ENCODE measurements at places on chromosomes 3 and 15. TPM values are rescaled to one million over a fixed set of nuclear protein-coding genes. Genes with fewer than 3 reads are reported as not detected.

BSN gene
- total RNA-seq = under 0.01 TPM

IL17RB gene
- not detected for total RNA-seq

TRIM42 gene
- not detected for total RNA-seq

ZFAND6 gene
- 153 TPM for total RNA-seq

UBE2E2 gene
- 28.0 TPM for total RNA-seq

IGDCC3 gene
- total RNA-seq = not detected

FBXL22 gene
- 0.09 TPM for total RNA-seq

ZMYND10 gene
- 0.05 TPM for total RNA-seq

OTOL1 gene
- total RNA-seq = not detected

IDH2 gene
- 127 TPM for total RNA-seq

SNX22 gene
- 0.23 TPM for total RNA-seq

MESP1 gene
- 0.14 TPM for total RNA-seq

DCBLD2 gene
- total RNA-seq = 19.6 TPM

CPN2 gene
- total RNA-seq = not detected

CLRN1 gene
- not detected for total RNA-seq

PRKCI gene
- total RNA-seq = 32.8 TPM

SPRED1 gene
- total RNA-seq = 15.8 TPM

ATP2B2 gene
- total RNA-seq = not detected

TMC3 gene
- 0.05 TPM for total RNA-seq

MB21D2 gene
- total RNA-seq = 3.9 TPM

RAB8B gene
- 95.7 TPM for total RNA-seq

CACNA1D gene
- total RNA-seq = not detected

IL16 gene
- 3.6 TPM for total RNA-seq

RABL3 gene
- 19.9 TPM for total RNA-seq

BNC1 gene
- total RNA-seq = 0.85 TPM

CCDC80 gene
- total RNA-seq = 8.5 TPM

MASP1 gene
- 2.3 TPM for total RNA-seq

REC114 gene
- total RNA-seq = not detected

MYRIP gene
- 30.0 TPM for total RNA-seq

GYG1 gene
- 38.6 TPM for total RNA-seq

KLHL6 gene
- total RNA-seq = 5.1 TPM

SUCLG2 gene
- total RNA-seq = 33.2 TPM

MOBP gene
- not detected for total RNA-seq

C15orf62 gene
- 1.0 TPM for total RNA-seq

IGSF10 gene
- total RNA-seq = 0.05 TPM

FSTL1 gene
- 524 TPM for total RNA-seq

ISLR gene
- 0.17 TPM for total RNA-seq

CCR1 gene
- total RNA-seq = not detected

ARHGEF26 gene
- total RNA-seq = 0.33 TPM

Data from dermis blood vessel endothelial cell (primary cell).